ENCODE measurements at places on chromosomes 2 and 18. TPM values are rescaled to one million over a fixed set of nuclear protein-coding genes. Genes with fewer than 3 reads are reported as not detected.

- no peaks in the 10 kb centered on the region for H3K36me3 ChIP-seq
- peaks cover 26% of the 10 kb centered on the region for H3K4me1 ChIP-seq
Observed at GRCh38 chr2:46960618-46961017, 45.0 kb upstream of the MCFD2 start.

- H3K27ac ChIP-seq = no peak overlapping the region
- H3K4me3 ChIP-seq = no peak overlapping the region
- no peaks in the 10 kb centered on the region for H3K36me3 ChIP-seq
- DNase-seq = no peak
- peaks cover 32% of the 10 kb centered on the region for H3K4me1 ChIP-seq
- no peaks in the 10 kb centered on the region for H3K27me3 ChIP-seq
Observed at GRCh38 chr2:126653109-126653508, 2.8 kb upstream of the GYPC start.

DNA sequence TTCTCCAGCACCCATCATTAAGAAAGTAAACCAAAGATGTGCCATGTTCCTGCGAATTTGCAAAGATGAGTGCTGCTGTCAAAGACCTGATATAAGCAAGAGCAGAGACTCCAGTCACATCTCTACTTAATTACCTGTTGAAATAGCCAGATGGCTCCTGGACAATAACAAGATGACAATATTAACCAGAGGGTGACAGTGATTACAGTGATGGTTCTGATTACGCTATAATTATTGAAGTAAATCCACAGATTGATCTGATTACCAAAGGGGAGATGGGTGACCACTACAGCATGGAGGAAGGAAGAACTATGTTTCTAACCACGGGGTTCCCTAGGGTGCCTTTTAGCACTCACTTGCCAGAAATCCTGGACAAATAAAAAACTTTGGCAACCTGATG is 36.5 kb upstream of the AFF3 start:
- no peak overlapping the region for H3K4me3 ChIP-seq
- DNase-seq = no peak
- H3K4me1 ChIP-seq = peaks cover 2% of the 10 kb centered on the region
- H3K36me3 ChIP-seq = no peaks in the 10 kb centered on the region
- H3K27me3 ChIP-seq = no peaks in the 10 kb centered on the region

- no peaks in the 10 kb centered on the region for H3K4me1 ChIP-seq
- no peaks in the 10 kb centered on the region for H3K36me3 ChIP-seq
- H3K27me3 ChIP-seq = no peaks in the 10 kb centered on the region
- no peak for DNase-seq
- no peak overlapping the region for H3K4me3 ChIP-seq
Observed at GRCh38 chr2:121263996-121264715, 20.8 kb downstream of the TFCP2L1 start.

HMSD gene
- total RNA-seq = not detected

Data from adrenal gland (tissue), 19 donors.